ENCODE measurements at places on chromosomes 13 and 19.

- DNase-seq, result peak; percentile 90
Observed at GRCh38 chr19:48835734-48836088, 580 bp downstream of the HSD17B14 start.

- DNase-seq, result no peak
Observed at GRCh38 chr13:33446821-33447725, 161.5 kb upstream of the STARD13 start.

- DNase-seq, result no peak
Observed at GRCh38 chr13:54875111-54875510, 1846.5 kb downstream of the OLFM4 start.

DNA sequence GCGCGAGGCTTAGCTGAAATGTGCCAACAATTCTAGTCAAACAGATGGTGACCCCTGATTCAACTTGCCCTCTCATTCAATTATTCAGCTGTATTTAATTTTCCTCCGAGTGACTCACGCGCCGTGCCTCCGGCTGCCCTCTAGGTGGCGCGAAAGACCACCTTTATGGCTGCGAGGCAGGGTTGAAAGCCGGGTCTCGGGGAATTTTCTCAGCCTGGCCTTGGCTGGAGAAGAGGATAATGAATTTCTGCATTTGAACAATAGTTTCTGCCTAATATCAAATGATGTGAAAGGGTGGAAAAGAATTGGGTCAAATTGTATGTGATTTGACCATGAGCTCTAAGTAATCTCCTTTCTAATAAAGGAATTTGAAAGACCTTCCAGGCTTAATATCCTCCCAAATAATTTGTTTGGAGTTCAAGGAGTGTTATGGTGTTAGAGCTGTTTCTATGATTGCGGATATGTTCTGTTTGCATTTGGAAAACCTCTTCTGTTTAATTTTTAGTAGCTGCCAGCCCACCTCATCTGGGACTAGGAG lies 310.9 kb downstream of the ZNF536 start:
- peak; percentile 86 for DNase-seq
